ENCODE measurements at places on chromosomes 5 and 9.

DNA sequence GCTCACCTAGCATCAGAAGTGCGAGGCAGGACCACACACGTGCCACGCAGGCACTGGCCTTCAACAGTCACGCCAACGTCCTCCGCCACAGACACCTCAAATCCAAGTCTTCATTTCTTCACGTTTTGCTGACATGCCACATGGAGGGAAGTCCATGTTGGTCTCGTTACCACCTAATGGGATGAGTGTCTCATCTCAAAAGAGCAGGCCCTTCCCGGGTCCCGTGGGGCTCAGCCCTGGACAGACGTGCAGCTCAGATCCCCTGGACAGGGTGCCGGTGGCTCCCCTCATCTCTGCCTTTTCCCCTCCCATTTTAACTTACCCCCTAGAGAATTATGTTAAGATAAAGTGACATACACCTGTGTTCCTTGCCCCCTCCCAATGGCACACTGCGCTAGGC, 76.8 kb downstream of the MRPL36 start:
- DNase-seq = no peak

- no peak for DNase-seq
Measured at GRCh38 chr9:107423540-107423939, 66.0 kb downstream of the KLF4 start.

GRCh38 chr5:91183743-91184142, 199.4 kb downstream of the ARRDC3 start:
- DNase-seq = no peak

DNA sequence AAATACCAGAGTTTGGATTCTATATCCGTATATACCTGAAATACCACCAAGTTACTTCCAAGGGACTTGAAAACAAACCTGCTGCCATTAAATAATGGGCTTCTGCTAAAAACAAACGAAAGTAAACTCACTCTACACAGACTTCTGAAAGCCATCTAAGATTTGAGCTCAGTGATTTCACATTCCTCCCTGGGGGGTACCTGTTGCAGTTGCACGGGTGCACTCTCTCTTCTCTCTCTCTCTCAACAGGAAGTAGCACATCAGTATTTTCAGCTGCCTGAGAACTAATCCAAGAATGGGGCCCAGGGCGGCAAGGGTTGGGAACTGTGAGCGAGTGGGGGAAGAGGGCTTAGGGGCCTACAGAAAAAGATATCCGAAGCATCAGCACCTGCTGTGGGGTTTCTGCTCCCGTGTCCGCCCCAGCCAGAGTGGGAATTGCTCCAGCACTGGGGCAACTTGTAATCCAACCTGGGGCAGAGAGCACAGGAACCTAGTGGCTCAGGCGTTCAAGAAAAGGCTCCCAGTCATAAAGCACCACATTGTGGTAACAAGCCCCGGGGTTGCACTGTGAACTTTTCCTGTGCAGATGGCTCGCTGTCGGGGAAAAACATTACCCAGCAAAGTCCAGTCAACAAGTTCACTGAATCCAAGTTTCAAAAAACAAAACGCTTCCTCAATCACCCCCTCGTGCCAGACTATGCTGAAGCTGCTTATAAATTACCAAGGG, 99.8 kb downstream of the EFNA5 start:
- DNase-seq = no peak

- DNase-seq = no peak
Measured at GRCh38 chr9:121452085-121452484, 47.6 kb downstream of the GGTA1 start.

DNA sequence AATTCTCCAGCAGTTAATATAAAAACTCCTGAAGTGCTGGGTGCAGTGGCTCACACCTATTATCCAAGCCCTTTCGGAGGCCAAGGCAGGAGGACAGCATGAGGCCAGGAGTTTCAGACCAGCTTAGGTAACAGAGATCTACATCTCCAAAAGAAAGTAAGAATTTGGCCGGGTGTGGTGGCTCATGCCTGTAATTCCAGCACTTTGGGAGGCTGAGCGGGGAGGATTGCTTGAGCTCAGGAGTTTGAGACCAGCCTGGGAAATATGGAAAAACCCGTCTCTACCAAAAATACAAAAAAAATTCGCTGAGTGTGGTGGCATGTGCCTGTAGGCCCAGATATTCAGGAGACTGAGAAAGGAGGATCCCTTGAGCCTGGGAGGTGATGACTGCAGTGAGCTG, 6.7 kb upstream of the GPBP1 start:
- DNase-seq = no peak

DNA sequence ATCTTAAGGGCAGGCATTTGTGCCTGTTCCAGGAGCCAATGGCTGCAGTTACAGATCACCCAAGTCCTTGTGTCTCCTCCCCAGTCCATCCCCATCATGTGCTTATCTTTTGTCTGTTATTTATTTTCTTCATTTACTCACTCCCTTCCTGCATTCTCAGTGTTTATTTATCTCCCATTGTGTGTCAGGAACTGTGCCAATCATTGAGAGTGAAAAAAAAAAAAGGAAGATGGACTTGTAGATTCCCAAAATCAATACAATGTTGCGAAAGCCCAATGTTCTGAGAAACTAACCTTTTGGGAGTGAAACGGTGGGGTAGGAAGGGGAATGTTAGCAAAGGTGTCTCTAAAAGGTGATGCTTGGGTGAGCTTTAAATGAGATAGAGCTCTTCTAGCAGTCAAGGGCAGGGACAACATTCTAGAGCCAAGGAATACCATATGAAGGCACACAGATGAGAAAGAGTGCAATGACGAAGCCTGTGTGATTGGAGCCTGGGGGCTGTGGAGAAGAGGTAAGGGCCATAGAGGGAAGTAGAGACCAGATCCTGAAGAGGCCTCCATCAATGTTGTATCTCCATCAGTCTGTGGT, 53.0 kb downstream of the CMYA5 start:
- no peak for DNase-seq

GRCh38 chr9:74887981-74888370, 255 bp upstream of the TRPM6 start:
- no peak for DNase-seq

DNA sequence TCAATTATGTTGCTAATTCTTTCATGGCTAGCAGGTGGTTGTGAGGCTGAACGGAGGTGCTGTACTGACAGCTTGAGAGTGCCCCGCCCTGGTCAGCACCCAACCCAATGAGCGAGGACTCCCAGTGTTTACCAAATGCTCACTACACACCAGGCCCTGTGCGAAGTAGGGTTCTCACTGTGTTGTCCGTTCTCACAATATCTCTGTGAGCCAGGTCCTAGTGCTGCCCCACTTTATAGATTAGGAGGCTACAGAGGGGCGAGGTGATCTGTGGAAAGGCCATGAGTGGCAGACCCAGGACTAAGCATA, 28.2 kb downstream of the COL15A1 start:
- no peak for DNase-seq

DNA sequence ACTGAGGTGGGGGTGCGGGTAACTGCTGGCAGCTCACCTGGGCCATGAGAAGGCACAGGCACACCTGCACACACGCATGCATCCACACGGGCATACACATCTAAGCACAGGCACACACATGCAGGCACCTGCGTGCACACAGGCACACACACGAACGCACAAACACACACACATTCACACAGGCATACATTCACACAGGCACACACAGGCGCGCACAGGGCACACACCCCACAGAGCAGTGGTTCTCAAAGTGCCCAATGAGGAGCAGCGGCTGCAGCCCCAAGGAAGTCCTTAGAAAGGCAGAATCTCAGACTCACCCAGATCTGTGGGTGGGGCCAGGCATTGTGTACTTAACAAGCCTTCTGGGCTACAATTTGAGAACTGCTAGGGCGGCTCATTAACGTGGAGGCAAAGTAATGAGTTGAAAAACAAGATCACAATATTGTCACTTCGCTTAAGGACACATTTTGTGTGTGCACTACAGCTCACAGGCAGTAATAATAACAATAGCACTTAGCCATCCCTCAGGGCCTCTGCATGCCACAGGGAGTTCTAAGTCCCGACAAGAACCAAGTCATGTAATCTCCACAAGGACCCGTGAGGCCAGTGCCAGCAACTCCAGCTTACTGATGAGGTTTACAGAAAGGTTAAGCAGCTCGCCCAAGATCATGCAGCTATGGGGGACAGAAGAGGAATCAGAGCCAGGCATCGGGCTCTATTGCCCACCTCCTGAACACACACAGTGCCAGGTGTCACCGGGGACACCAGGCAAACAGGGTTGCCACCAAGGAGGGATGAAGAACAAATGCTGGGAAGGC, 91.6 kb downstream of the ROR2 start:
- DNase-seq = no peak

- DNase-seq = no peak
Measured at GRCh38 chr9:77864211-77864889, 167.3 kb downstream of the GNAQ start.

- no peak for DNase-seq
Measured at GRCh38 chr5:119752921-119753886, 123.8 kb downstream of the FAM170A start.

GRCh38 chr9:38319496-38320173, 72.9 kb upstream of the ALDH1B1 start:
- no peak for DNase-seq

DNA sequence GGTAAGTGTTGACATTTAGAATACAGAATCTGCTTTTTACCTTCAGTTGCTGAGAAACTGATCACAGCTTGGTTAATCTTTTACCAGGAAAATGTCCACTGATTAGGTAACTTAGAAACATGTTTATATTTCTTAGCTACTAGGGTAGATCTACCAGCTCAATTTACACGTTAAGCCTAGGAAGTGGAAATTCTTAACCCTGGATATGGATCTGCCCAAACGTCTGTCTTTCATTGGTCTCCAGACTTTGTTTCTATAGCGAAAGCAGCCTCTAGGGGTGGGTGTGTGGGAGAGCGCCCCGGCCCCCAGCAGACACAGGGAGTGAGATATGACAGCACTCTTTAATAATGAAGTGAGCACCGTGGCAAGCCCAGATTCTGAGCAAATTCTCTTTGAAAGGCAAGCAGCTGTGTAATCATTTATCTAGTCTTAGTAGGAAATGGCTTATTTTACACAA, 141.6 kb upstream of the ZNF608 start:
- peak; percentile 15 for DNase-seq

DNA sequence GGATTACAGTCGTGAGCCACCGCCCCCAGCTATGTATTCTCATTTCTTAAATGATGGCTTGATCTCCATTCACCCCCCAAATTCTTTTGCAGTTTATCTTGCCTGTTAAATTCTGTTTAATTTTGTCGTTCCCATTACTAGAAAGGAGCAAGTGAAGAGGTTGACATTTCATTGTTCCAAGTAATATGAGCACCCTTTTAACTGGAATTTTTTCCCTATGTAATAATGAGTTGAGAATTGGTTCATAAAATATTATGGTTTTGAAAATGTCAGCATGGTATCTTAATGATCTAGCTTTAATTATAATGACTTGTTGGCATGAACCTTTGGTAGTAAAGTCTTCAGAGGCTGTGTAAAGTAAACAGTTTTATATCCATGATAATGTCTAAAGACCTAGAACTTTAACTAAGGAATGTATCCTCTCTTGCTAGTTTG, 37.4 kb downstream of the F2RL2 start:
- DNase-seq = no peak

DNA sequence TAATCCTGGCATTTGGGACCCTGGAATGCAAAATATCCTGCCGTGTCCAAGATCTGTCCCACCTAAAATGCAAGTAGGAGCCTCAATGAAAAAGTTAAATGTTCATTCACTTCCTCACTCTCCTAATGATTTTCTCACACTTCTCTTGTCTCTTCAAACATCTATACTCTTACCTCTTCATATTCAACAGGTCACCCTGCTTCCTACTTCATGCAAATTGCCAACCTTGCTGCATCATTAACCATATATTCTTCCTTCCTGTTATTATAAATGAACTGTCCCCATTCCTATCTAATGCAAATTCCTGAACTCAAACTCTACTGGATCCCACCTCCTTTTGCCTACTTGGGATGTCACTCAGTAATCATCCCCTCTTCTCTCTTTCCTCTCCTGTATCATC, 74.4 kb downstream of the STRBP start:
- no peak for DNase-seq

DNA sequence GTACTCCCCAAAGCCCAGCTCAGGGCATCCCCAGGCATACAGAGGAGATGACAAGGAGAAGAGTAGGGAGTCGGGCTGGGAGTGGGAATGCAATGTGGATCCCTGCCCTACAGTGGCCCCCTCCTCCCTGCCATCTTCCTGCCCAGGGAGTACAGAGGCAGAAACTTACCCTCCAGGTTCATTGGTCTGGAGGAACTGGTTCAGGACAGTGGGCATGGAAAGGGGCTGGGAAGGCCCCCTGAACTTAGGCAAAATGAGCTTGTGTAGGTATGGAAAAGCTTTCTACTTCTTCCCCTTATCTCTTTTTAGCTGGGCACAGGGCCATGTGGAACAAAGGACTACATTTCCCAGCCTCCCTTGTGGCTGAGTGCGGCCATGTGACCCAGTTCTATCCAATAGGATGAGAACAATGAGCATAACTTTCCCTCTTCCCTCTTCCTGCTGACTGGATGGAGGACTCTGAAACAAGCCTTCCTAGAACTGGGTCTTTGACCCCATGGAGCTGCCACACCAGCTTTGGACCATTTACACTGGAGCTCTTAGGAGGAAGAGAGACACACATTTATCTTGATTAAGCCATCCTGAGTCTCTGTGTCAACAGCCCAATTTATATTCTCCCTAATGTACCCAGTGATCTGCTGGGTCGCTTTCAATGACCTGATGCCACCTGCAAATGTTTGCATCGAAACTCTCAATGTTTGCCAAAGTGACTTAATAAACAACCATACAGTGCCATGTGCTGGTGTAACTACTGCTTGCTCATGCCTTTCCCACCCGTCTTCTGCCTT, 25.0 kb upstream of the HMCN2 start:
- peak; percentile 51 for DNase-seq

DNA sequence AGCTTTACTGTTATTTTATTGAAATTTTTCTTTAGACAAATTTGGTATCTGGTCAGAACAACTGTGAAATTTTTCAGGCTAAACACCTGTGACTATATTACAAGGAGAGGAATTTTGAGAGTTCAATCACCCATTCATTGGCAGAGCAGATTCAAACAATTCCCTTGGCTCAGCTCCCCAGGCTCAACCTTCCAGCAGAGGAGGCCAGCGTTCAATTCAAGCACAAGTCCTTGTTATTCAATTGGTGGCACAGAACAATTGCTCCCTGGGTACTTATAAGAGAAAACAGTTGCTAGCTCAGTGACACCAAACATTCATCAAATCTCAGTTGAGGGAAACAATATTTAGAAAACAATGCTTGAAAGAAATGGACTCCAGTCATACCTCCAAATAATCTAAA, 83.3 kb downstream of the SUSD1 start:
- no peak for DNase-seq

GRCh38 chr5:85159395-85159794, 774.7 kb upstream of the EDIL3 start:
- DNase-seq = no peak

GRCh38 chr5:1915316-1915715, 32.6 kb upstream of the IRX4 start:
- DNase-seq = no peak

- DNase-seq = no peak
Measured at GRCh38 chr5:148465381-148466235, 81.8 kb downstream of the FBXO38 start.

Measured in endothelial cell (in vitro differentiated cells).